ENCODE measurements at places on chromosomes 12 and 14.

DNA sequence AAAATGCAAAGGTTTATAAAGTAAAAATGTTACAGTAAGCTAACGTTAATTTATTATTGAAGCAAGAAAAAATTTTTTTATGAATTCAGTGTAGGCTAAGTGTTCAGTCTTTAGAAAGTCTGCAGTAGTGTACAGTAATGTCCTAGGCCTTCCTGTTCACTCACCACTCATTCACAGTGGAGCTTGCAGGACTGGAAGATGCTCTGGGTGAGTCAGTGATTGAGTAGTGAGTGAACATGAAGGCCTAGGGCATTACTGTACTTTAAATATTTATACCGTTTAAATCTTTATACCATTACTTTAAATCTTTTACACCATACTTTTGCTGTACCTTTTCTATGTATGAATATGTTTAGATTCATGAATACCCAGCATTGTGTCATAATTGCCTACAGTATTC is 120.3 kb upstream of the SLC38A4 start:
- peak; percentile 56 for DNase-seq

DNA sequence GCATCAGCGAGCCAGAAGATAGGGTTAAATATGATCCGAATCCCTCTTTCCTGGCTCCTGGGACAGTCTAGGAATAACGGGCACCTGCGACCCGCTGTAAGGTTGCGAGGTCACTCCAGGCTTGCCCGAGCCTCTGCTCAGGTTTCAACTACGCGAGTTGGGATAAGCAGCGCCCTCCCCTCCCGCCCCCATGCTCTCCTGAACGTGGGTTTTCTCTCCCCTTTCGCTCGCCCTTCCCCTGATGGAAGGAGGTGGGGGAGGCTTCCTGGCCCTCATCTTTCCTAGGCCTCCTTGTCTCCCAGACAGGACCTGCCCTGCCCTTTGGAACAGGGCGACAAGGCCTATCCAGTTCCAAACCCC is 753 bp upstream of the ATP5MC2 start:
- DNase-seq, result no peak

DNA sequence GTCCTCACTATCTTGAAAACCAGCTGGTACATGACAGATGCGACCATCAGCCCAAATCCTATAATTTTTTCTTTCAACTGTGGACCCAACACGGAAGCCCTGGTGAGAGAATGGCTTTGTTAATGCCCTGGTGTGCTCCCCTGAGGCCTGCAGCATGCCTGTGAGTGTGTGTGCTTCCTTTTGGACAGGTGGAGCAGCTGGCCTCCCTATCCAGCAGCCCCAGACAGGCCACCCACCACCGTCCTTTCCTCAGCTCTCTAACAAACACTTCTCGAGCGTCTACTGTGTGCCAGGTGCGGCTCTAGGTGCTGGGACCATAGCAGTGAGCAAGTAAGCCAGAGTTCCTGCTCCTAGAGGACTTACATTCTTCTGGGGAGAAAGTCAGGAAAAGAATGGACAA is 78.9 kb upstream of the GZMB start:
- DNase-seq, result no peak

GRCh38 chr12:27193854-27194544 is 50.1 kb upstream of the STK38L start:
- no peak for DNase-seq

GRCh38 chr14:67331368-67332125 is 28.1 kb downstream of the ATP6V1D start:
- no peak for DNase-seq

GRCh38 chr14:55451398-55451797 is 11.0 kb upstream of the TBPL2 start:
- DNase-seq, result no peak

- no peak for DNase-seq
Measured at GRCh38 chr12:6570264-6570887, 2.3 kb upstream of the NOP2 start.

- DNase-seq, result no peak
Measured at GRCh38 chr12:106924268-106924861, 31.3 kb upstream of the TMEM263 start.

GRCh38 chr14:56390859-56391258 is 188.7 kb upstream of the TMEM260 start:
- no peak for DNase-seq

- no peak for DNase-seq
Measured at GRCh38 chr12:110619534-110619953, 5.6 kb downstream of the TCTN1 start.

DNA sequence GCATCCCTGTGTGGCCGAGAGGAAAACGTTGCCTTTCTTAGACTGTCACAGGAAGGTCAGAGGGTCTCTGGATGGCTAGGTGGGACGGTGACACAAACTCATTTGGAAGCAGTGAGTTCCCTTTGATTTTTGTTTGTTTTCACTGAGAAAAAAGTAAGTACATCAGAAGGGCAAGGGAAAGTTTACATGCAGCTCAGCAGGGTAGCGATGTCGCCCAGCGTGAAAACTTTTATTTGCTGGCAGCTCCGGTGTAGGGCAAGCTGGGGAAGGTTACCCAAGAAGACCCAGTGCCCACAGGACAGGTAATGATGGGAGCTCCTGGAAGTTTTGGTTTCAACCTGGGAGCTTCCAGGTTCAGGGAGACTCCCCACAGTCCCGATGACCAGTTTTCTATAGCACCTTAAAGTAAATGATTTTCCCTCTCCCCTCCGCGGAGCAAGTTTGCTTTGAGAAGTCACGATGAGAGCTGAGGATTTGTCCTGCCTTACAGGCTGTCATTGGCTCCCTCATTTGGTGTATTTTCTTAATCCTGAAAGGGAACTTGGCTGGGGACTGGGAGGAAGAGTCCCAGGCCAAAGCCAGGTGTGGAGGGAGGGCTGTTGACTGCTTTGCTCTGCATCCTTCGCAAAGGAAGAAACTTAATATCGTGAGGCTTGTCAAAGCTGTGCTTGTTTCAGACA is 64.7 kb upstream of the ESRRB start:
- no peak for DNase-seq

- no peak for DNase-seq
Measured at GRCh38 chr14:100330388-100330931, 7.3 kb downstream of the SLC25A47 start.

- peak; percentile 34 for DNase-seq
Measured at GRCh38 chr14:71498212-71498611, 434.0 kb upstream of the RGS6 start.

GRCh38 chr14:71138448-71139293 is 231.4 kb downstream of the PCNX1 start:
- peak; percentile 13 for DNase-seq

DNA sequence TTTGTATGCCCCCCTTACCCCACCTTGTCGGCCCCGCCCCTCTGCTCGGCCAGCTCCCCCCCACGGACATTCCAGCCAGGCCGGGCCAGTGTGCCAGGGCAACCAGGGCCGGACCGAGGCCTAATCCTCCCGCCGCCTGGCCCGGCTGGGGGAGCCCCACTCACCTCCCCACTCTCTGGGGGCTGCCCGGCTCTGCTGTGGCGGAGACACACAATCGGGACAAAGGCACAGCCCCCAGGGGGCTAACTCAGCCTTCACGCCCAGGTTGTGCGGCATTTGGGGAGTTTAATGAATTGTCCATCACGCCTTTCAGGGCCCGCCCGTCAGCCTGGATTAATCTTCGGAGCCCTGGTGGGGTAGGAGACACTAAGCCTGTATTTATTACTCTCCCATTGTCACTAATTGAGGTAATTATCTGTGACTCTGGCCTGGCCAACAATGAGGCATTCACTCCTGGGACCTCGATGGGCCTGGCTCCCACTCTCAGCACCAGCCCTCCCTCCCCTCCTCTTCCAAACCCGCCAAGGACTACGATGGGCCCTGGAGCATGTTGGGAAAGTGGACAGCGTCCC is 8.7 kb downstream of the WNT1 start:
- DNase-seq, result no peak

DNA sequence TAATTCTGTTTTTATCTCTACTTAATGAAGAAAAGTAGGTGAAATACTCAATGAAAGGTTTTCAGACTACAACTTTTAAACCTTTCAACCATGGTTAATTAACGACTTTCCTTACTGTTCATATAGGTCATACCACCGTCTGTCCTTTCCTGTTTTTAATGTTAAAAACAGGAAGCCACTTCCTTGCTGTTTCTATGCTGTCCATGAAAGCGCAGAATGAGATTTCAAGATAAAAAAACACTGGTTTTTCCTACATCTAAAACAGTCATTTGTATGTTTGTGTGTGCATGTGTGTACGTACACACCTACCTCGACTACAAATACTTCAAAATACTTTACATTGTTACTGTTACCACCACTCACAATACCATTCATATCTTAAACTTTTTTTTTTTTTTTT is 27.3 kb downstream of the SPTLC2 start:
- DNase-seq, result no peak

- no peak for DNase-seq
Measured at GRCh38 chr14:65170318-65170717, 68.0 kb upstream of the MAX start.

GRCh38 chr12:13386323-13387039 is 190.0 kb downstream of the EMP1 start:
- DNase-seq, result no peak

Data from AG04450 (cell line).